ENCODE measurements at places on chromosomes 5 and 9.
A peak's percentile ranks its signal among the peaks of the same experiment; 100 is the strongest.

DNA sequence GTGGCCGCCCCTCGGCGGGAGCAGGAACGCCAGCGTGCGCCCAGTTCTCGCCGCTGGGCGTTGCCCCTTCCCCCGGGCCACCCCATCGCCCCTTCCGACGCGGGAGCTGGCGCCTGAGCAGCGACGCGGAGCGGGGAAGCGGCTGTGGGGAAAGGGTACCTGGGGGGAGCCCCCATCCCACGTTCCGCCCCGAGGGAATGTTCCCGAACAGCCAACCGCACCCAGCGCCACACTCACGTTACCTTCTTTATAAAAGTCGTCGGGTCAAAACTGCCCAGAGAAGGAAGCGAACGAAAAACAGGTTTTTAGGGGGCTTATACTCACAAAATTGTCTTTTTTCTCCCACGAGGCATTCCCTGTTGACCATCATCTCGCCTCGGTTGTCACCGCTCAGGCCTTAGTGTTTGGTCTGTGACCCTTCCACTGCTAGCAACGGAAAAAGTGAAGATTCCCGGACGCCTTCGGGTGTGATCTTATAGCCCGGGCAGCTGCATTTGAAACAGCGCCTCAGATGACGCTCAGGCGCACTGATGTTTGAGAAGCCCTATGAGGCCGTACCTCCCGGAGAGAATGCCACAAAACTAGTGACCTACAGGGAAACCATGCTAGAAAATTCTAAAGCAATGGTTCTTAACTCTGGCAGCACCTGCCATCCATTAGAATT is 475 bp upstream of the GOLM1 start:
- DNase-seq: peak; percentile 37

DNA sequence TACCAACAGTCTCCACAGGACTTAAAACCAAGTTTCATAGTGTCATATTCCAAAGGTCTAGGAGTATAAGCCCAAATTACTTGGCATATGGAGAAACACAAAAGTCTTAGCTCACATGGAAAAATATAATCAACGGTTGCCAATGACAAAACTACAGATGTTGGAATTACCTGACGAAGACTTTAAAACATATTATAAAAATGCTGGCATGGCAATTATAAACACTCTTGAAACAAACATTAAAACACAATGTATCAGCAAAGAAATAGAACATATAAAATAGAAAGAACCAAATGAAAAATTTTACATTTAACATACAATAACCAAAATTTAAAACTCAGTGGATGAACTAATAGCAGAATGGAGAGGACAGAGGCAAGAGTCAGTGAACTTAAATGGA is 7.9 kb upstream of the WDR41 start:
- no peak for DNase-seq

- DNase-seq: no peak
These were observed 17.3 kb downstream of the EQTN start for GRCh38 chr9:27279611-27280010.

DNA sequence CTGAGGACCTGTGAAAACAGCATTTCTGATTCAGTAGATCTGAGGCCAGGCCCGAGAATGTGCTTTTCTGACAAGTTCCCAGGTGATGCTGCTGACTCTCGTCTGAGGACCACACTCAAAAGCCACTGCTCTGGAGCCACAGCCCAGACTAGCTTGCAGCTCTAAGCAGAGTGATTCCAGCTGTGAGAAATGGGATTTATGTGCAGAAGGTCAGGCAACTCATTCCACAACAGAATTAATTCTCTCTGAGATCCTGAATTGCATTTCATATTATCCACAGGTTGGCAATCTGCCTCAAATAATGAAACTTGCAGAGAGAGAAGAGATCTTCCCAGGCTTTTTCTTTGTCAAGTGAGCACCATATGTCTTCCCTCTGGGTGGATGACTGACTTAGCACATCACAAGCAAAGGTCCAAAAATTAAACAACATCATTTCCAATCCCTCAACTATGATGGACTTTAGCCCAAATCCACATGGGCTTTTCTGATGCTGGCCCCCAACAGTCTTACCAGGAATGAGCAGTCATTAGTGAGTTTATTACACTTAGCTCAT is 140.2 kb downstream of the ALDH1A1 start:
- no peak for DNase-seq

DNA sequence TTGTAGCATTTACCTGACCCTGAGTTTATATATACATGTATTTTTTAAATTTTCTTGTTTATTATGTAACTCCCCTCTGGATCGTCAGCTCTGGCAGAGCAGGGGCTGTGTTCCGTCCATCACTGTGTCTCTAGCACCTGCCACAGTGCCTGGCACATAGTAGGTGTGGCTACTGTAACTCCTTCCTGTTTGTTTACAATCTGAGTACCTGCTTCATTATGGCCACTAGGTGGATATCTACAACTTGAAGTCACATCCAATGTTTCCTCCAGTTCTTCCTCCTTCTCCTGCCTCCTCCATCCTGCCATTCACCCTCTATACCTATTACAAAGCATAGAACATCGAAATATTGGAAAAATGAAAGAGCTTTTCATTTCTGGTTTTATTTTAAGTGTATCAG is 14.2 kb upstream of the PPP1R2B start:
- no peak for DNase-seq

GRCh38 chr5:169190849-169191248 is 110.1 kb downstream of the SLIT3 start:
- DNase-seq: no peak

DNA sequence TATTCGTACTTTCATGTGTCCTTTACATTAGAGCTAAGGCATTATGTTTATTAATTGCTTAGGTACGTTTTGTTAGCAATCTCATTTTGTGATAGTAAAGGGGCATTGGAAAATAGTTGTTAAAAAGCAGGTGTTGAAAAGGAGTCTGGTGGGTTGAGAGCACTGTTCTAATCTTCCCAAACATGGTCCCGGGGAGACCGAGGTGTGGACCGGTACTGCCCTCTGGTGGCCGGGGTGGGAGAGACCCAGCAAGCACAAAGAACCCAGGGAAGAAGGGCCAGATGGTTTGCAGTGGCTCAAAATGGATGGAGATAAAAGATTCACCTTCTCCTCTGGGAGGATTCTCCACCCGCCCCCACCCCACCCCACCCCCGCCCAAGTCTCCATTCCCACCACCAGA is 26.1 kb downstream of the IDNK start:
- DNase-seq: peak; percentile 78

GRCh38 chr9:91100878-91101450 is 260.8 kb downstream of the AUH start:
- no peak for DNase-seq

DNA sequence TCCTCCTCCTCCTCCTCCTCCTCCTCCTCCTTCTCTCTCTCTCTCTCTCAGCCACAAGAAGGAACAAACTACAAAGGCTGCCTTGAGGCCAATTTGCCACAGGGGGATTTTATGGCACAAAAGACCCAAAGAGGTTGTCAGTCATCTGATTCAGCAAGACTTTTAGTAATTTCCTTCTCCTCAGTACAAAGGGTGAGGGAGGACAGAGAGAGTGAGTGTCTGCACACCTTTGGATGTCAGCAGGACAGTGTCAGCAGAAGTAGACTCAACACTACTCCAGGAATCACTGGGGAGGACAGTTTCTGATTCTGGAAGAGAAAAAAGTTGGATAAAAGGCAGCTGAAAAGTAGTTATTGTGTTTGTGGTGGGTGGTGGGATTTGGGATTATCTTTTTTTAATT is 13.6 kb downstream of the TIMD4 start:
- DNase-seq: no peak

- DNase-seq: peak; percentile 85
These were observed at the start of gene FAM120AOS for GRCh38 chr9:93453047-93453914. Gene FAM120AOS (minus strand): TSS chr9:93453581. CDS start chr9:93452709, 872 bp downstream.

GRCh38 chr9:135116371-135116770 is 28.9 kb downstream of the OLFM1 start:
- no peak for DNase-seq

GRCh38 chr9:127405344-127406125 is 8.6 kb downstream of the SLC2A8 start:
- DNase-seq: no peak

DNA sequence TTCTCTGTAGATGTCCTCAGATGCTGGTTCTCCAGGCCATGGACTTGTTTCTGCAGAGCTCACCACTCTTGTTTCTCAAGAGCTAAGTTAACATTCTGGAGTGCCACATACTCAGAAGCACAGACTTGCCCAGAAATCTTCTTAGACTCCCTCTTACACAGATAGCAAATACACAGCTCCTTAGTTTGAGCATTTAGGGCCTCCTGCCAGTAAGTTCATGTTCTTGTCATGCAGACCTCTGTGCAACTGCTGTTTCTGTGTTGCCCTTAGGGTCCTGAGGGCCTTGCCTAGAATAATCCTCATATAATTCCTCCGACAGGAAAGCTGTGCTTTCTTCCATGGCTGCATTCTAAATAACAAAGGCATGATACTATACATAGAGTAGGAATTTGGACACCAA is 1.3 kb upstream of the PTPDC1 start:
- no peak for DNase-seq

- no peak for DNase-seq
These were observed 207.0 kb upstream of the ZNF462 start for GRCh38 chr9:106655966-106656365.

DNA sequence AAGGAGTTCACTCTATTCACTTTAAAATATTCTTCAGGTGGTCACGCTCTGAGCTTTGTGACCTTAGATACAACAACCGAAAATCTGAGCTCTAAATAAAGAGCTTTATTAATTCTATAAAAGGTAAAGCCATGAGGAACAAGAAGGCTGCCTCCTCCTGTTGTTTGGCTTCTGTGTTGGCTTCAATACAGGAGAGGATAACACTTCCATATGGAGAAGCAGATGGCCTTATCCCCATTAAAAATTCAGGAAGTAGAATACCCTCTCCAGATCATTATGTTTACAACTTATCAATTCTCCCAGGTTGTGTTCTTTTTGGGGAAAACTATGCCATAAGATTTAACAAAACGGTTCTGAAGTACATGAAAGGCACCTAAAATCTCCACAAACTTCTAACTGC is 128.4 kb downstream of the TTC39B start:
- DNase-seq: no peak

DNA sequence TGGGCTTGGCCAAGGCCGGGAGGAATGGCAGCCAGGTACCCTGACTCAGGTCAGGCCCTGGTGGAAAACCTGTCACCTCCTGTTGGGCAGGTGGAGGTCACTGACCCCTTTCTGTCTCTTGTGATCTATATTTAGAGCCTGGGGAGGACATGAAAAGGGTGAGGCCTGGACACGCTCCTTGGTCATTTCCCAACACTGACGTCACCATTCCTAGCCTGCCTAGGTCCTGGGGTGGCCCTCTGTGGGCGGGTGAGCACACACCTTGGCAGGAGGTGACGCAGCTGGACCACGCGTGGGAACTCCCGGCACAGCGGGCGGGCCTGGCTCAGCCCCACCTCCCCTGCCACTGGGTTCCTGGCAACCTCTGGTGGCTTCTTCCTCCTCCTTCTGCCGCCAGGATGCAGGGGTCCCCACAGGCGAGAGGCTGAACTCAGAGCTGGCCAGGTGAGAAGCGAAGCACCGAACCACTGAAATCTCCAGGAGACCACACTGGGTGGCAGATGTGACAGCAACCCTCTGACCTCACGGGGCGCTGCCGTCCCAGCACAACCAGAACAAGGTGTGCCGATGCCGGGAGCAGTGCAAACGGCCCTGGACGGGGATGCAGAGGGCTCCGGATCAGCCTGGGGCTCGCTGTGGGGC is 6.4 kb upstream of the RALGDS start:
- DNase-seq: peak; percentile 40

GRCh38 chr5:167731951-167732350 is 559.5 kb upstream of the WWC1 start:
- no peak for DNase-seq

- DNase-seq: no peak
These were observed 61.7 kb downstream of the KLF9 start for GRCh38 chr9:70352802-70353201.

GRCh38 chr5:76084496-76085242 is 1.5 kb downstream of the SV2C start:
- DNase-seq: no peak

DNA sequence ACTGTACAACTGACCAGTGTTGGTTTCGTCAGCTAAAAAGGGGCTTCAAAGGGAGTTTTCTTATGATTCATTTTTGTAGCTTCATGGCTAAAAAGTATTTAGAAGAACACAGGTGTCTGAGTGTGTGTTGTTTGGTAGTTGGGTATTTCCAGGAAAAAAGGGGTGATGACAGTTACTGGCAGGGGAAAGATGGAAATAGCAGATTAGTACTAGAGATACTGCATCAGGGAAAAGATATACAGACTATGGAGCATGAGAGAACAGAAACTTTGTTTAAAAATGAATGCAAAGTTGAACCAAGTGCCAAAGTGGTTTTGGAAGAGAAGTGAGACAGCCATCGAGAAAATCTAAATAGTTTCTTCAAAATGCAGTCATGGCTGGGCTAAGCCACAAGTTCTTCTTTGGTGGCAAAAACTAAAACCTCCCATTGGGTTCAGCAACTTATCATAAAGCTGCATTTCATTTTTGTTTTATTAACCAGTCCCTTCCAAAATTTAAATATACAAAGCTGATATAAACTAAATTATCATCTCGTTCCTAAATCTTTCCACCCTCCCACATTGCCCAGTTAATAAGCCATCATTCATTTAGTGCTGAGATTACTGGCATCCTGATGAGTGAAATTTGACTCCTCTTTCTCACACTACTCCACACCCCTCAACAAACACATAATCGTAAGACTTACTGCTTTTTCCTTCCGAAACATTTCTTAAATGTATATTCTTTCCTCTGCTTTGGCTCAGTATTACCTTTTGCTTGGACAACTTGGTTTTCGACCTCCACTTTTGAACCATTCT is 33.5 kb downstream of the ELL2 start:
- DNase-seq: no peak

- no peak for DNase-seq
These were observed 13.6 kb downstream of the SEPTIN8 start for GRCh38 chr5:132763181-132764036.

DNA sequence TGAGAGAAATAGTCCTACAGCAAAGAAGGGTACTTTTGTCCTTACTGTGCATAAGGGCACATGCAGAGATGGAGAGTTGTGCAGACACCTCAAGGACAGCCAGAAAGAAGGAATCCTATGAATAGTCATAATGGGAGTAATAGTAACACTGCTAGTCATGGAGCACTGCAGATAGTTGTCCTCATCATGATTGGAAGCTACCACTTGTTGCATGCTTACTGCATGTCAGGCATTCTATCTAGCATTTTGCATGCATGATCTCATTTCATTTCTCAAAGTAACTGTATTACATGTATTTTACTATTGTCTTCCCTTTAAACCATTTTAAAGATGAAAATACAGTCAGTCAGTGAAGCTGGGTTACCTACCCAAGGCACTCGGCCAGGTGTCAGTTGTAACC is 81.3 kb downstream of the PIK3R1 start:
- DNase-seq: no peak
